Ecto neural progenitor cell (in vitro differentiated cells): ENCODE measurements at places on chromosomes 7 and 10.

DNA sequence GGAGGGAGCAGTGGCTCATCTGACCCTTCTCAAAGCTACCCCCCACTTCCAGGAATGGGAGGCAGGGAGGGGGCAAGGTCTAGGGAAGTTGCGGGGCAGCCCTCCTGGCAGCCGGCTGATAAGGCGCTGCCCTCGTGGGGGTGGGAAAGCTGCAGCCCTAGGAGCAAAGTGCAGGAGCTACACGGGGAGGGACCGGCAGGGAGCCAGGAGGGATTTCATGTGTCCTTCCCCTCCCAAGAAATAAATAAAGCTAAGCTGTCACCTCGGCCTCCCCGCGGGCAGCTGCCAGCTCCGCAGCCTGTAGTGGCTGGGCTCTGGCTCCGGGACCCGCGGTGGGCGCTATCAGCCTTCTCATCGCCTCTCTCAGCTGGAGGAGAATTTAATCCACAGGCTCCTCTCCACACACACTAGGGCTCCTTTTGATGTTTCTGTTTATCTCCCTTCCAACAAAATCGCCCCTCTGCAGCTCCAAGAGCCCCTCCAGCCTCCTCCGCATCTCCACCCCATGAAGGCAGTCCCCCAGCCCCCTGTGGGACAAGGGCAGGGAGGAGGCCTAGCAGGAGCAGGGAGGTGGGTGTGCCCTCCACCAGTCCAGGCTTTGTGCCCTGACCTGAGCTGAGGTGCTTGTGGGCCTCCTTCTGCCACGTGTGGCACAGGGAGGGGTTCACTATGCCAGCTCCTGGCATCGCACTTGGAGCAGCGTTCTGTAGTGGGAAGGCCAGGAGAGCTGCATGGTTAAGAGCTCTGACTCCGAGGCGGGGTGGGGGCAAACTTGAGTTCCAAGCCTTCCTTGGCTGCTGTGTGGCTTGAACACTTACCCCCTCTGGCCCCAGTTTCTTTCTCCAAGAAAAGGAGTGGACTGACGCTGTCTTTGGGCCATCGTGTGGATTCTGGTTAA, 80.5 kb downstream of the C10orf105 start:
- no peak for DNase-seq

- no peak for DNase-seq
These were observed 24.3 kb downstream of the SPAG6 start for GRCh38 chr10:22369434-22370072.

- DNase-seq = no peak
These were observed 17.5 kb downstream of the CTNNA3 start for GRCh38 chr10:67678335-67678974.

- DNase-seq = no peak
These were observed 127.0 kb downstream of the ANK3 start for GRCh38 chr10:60262647-60263126.

DNA sequence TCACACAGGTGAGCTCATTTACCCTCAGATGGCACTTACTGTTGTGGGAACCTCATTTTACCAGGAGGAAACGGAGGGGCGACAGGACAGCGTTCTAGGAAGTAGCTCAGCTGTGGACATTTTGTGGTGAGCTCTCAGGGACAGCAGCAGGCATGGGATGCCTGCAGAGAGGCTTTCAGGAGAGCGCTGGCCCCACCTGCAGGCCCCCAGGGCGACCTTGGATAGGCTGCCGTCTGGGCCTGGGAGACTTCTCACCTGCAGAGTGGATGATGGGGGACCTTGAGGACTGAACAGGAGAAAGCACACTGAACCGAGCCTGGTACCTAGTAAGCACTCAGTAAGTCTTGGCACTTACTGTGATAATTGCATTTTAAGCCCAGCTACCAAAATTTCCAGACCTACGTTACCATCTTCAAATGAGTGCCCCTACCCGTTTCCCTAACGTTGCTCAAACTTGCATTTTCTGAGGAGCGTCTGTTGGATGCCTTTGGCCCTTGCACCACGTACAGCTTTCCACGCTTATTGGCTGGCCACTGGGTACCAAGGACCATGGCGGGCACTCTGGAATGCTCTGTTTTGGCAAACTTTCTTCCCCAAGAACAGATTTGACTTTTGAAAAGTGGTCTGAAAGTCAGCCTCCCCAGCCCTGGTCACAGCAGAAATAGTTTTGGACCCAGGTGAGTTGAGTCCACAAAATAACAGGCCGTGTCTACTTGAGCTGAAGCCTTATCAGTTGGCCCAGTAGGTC, 223.4 kb downstream of the EBF3 start:
- DNase-seq = peak; percentile 29

DNA sequence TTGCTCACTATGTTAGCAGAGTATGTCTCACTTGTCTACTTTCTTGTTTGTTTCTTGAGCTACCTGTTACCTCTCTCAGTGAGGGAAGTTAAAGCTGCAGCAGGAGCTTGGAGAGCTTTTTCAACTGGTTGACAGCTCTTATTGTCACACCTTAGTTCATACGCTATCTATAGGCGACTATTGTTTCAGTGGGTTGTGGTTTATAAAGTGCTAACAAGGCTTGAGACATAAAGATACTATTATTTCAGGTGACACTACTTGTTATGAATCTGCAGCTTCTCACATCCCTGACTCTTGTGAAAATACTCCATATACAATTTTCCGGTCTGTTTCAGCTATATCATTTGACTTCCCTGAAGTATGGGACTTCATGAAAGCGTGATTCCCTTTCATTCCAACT, 167.4 kb downstream of the CSTF2T start:
- no peak for DNase-seq

DNA sequence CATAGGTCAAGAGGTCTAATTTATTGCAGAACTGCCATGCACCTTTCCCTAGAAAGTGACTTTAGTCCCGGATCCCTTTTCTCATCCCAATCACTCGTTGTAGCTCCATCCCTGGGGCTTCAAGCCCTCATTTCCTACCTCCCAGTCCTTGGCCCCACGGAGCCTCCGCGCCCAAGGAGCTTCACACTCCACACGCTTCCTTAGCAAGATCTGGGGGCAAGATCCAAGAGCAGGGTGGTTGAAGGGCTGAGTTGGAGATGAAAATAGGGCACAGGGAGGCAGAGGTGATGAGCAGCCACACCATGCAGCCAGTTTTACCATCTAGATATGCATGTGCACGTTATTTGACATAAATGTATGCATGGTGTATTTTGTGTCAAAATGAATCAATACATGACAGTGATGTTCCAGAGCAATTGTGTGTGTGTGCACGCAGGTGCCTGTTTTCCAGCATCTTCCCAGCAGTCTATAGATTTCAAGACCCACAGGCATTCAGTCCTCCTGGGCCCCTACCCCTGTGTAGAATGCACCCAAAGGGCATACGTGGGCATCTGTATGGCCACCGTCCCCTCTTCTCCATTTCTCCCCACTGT, 6.0 kb upstream of the TRPV6 start:
- DNase-seq = no peak

- no peak for DNase-seq
These were observed 562.3 kb downstream of the CCSER2 start for GRCh38 chr10:84890706-84891105.

GRCh38 chr10:23065181-23065948, 30.0 kb upstream of the MSRB2 start:
- DNase-seq = no peak

- DNase-seq = no peak
These were observed 61.5 kb downstream of the ITGA8 start for GRCh38 chr10:15658069-15658702.

GRCh38 chr7:143487061-143487460, 9.4 kb downstream of the TAS2R41 start:
- DNase-seq = no peak

GRCh38 chr7:99579956-99580777, 17.9 kb upstream of the TMEM225B start:
- DNase-seq = peak; percentile 87

DNA sequence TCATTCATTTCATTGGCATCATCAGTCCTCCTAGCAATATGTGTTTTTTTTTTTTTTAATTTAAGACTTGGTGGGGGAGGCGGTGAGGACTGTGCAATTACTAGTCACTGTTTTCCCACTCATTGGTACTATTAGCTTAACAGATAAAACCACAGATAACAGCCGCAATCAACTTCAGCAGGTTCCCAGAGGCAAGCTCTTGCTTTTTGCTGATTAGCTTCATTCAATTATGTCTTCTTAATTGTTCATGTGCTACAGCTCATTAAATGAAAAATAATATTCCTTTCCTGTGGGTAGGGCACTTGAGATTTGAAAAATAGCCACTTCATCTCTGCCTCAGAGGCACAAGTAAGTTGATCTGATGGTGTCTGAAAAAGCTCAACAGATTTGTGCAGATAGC, 215.5 kb downstream of the PCDH15 start:
- no peak for DNase-seq

GRCh38 chr10:104333728-104334373, 4.4 kb downstream of the ITPRIP start:
- DNase-seq = peak; percentile 41

- no peak for DNase-seq
These were observed 310.6 kb upstream of the PLXDC2 start for GRCh38 chr10:19505320-19506312.
